ENCODE measurements at places on chromosomes 12 and 14. TPM values are rescaled to one million over a fixed set of nuclear protein-coding genes. Genes with fewer than 3 reads are reported as not detected.
A peak's percentile ranks its signal among the peaks of the same experiment; 100 is the strongest.

DNA sequence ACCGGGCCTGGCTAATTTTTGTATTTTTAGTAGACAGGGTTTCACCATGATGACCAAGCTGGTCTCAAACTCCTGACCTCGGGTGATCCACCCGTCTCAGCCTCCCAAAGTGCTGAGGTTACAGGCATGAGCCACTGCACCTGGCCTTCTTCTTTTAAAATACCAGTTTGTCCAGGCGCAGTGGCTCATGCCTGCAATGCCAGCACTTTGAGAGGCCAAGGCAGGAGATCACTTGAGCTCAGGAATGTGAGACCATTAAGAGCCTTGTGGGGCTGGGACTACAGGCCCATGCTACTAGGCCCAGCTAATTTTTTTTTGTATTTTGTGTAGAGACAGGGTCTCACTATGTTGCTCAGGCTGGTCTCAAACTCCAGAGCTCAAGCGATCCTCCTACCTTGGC, 8.1 kb upstream of the PEBP1 start:
- no peak overlapping the region for H3K27ac ChIP-seq
- H3K27me3 ChIP-seq = no peaks in the 10 kb centered on the region
- no peak for DNase-seq
- no peaks in the 10 kb centered on the region for H3K36me3 ChIP-seq
- no peak overlapping the region for H3K4me3 ChIP-seq
- H3K4me1 ChIP-seq = no peaks in the 10 kb centered on the region

GRCh38 chr12:89346741-89347324, 5.5 kb downstream of the DUSP6 start:
- DNase-seq = peak; percentile 51
- peak overlapping the region; percentile 42 for H3K27ac ChIP-seq
- H3K4me1 ChIP-seq = no peaks in the 10 kb centered on the region
- no peak overlapping the region for H3K4me3 ChIP-seq

GRCh38 chr12:61018571-61018970, 1241.6 kb upstream of the USP15 start:
- no peaks in the 10 kb centered on the region for H3K36me3 ChIP-seq
- H3K4me3 ChIP-seq = no peak overlapping the region
- no peak for DNase-seq
- no peaks in the 10 kb centered on the region for H3K4me1 ChIP-seq
- no peak overlapping the region for H3K27ac ChIP-seq

DNA sequence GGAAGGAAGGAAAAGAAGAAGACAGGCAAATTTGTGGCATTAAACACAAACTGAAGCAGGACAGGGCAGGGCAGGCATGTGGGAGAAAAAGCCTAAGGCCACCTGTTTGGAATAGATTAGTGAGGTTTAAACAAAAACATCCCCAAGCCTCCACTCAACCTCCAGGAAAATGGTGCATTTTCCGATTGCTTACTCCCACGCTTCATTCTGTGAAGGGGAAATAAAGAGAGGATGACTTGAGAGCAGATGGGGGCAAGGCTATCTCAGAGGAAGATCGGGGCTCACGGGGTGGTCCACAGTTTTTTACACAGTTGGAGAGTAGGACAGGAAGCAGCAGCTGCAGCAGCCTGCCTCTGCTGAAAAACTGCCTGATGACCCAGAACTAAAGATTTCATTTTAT, 250.9 kb downstream of the DUSP6 start:
- no peaks in the 10 kb centered on the region for H3K36me3 ChIP-seq
- H3K4me3 ChIP-seq = no peak overlapping the region
- no peaks in the 10 kb centered on the region for H3K4me1 ChIP-seq
- no peak for DNase-seq
- no peak overlapping the region for H3K27ac ChIP-seq
- no peaks in the 10 kb centered on the region for H3K27me3 ChIP-seq

VRTN gene
- not detected for total RNA-seq

C12orf42 gene
- not detected for total RNA-seq
